ENCODE measurements at places on chromosomes 4 and X.

GRCh38 chr4:78369679-78370078, 181.9 kb upstream of the ANXA3 start:
- no peak for DNase-seq

- DNase-seq = no peak
Measured at GRCh38 chr4:138188406-138189084, 53.6 kb downstream of the SLC7A11 start.

- DNase-seq = no peak
Measured at GRCh38 chr4:161651586-161651985, 512.2 kb downstream of the FSTL5 start.

- DNase-seq = no peak
Measured at GRCh38 chrX:20487227-20487626, 220.5 kb upstream of the RPS6KA3 start.

DNA sequence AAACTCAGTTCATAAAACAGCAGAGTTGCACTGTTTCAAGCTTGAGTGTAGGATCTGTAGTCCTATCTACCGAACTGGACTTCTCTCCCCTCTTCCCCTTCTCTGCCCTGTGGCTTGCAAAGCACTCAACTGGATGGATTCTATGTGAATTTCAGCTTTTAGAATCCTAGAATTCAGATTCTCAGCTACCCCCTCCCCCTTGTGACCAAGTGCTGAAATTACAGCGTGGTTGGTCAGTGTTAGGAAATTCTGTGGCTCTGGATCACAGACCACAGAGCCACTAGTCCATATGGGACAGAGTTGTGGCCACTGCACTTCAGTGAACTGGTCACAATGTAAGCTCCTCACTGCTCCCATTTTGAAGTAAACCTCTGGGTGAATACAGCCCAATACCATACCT, 64.6 kb upstream of the TRPC5 start:
- no peak for DNase-seq

GRCh38 chr4:19689511-19689910, 562.2 kb upstream of the SLIT2 start:
- no peak for DNase-seq

DNA sequence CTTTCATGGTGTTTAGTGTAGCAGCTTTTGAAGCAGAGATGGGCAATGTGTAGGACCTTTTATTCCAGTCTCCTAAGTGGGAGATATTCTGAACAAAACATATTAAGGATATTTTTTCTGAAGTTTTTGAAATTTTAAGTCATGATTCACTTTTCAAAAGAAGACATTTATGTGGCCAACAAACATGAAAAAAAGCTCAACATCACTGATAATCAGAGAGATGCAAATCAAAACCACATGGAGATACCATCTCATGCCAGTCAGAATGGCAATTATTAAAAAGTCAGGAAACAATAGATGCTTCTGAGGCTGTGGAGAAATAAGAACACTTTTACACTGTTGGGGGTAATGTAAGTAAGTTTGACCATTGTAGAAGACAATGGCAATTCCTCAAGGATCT, 76.0 kb downstream of the FAT4 start:
- no peak for DNase-seq

GRCh38 chr4:54103190-54103574, 3.2 kb downstream of the GSX2 start:
- DNase-seq = no peak

DNA sequence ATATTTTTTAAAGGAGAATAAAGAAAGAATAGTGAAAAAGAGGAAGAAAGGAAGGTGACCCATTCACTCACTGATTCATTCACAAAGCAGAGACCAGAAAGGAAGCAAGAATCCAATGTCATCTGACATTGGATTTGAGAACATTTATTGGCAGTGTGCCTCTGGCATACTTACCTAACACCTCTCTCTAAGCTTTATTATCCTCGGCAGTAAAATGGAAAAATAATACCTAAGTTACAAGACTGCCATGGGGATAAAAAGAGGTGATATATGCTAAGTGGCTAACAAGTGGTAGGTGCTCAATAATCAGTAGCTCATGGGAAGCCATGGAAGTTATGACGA, 41.6 kb upstream of the PPARGC1A start:
- no peak for DNase-seq

DNA sequence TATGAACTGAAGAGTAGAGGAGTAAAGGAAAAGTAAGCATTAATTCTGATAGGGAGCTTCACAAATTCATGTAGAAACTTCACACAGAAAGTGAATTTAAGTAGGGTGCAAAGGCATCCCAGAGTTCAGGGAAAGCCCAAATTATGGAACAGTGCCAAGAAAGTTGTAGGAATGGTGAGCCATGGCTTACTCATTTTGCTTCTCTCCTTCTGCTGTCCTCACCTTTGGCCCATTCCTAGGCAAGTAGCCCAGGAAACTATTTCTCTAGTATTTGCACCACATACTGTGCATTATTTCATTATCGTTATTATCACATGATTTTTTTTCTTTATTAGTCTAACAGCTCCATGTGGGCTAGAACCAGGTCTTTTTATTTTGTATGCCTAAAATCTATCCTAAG, 34.9 kb upstream of the IL1RAPL1 start:
- DNase-seq = no peak

DNA sequence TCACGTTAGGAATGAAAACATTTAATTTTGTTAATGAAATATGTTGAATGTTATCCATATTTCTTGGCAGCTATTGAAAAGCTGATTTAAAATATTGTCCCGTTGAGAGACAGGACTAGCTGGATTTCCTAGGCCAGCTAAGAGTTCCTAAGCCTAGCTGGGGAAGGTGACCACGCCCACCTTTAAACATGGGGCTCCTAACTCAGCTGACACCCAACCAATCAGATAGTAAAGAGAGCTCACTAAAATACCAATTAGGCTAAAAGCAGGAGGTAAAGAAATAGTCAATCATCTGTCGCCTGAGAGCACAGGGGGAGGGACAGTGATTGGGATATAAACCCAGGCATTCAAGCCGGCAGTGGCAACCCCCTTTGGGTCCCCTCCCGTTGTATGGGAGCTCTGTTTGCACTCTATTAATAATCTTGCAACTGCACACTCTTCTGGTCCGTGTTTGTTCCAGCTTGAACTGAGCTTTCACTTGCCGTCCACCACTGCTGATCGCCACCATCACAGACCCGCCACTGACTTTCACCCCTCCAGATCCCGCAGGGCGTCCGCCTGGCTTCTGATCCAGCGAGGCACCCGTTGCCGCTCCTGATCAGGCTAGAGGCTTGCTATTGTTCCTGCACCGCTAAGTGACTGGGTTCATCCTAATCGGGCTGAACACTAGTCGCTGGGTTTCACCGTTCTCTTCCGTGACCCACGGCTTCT, 308.9 kb downstream of the GLUD2 start:
- no peak for DNase-seq

GRCh38 chr4:150994721-150995120, 20.4 kb downstream of the LRBA start:
- DNase-seq = no peak

GRCh38 chrX:125444659-125445058, 125.0 kb downstream of the TEX13C start:
- DNase-seq = no peak

GRCh38 chr4:25795566-25796454, 67.0 kb downstream of the SEL1L3 start:
- DNase-seq = no peak

- no peak for DNase-seq
Measured at GRCh38 chrX:38055170-38055847, 49.0 kb downstream of the SYTL5 start.

- DNase-seq = no peak
Measured at GRCh38 chrX:31333165-31333831, 261.5 kb upstream of the FTHL17 start.
